AG04450 (cell line): ENCODE measurements at places on chromosomes 16 and 17.

DNA sequence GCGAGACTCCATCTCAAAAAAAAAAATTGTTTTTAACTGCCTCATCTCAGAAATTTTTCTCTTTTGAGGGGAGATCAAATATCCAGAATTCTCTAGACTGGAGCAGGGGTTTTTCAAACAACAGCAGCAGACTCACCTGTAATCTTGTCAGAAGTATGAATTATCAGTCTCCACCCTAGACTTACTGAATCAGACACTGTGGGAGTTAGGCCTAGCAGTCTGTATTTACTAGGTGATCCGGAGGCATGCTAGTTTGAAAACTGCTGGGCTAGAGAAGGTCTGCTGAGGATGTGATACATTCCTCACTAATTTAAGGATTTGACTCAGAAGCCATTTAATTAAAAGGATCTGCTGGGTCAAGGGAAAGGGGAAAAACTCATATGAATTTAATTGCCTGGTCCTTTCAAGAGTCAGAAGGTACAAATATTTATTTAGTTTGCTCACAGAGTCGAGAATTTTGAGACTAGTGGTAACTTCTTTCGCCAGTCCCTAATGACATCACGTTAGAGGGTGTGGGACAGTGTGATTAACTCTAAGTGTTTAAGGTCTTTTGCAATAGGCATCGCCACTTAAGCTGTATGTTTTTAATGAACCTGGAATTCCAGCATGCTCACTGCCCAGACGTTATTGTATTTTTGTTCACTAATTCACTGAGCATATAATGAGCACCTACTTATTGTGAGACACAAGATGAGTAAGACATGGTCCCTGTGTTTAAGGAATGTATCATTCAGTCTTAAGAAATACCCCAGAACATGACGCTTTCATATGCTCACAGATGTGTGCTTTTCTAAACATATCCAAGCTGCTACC lies 14.2 kb downstream of the ATP6V0A1 start:
- peak; percentile 70 for DNase-seq

DNA sequence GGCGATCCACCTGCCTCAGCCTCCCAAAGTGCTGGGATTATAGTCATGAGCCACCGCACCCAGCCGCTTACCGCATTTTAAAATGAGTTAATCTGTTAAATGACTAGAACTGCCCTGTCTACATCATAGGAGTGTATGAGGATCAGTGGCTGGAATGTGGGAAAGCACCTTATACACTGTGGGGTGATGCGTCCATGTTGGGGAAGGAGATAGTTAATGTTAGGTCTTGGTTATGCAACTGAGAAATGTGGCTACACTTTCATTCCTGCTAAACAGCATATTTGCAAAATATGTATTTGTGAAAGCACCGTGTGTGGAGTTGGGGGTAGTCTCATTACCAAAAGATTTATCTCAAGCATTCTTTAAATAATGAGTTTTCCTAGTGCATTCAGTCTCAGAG lies 107.6 kb downstream of the SPACA3 start:
- DNase-seq, result no peak

DNA sequence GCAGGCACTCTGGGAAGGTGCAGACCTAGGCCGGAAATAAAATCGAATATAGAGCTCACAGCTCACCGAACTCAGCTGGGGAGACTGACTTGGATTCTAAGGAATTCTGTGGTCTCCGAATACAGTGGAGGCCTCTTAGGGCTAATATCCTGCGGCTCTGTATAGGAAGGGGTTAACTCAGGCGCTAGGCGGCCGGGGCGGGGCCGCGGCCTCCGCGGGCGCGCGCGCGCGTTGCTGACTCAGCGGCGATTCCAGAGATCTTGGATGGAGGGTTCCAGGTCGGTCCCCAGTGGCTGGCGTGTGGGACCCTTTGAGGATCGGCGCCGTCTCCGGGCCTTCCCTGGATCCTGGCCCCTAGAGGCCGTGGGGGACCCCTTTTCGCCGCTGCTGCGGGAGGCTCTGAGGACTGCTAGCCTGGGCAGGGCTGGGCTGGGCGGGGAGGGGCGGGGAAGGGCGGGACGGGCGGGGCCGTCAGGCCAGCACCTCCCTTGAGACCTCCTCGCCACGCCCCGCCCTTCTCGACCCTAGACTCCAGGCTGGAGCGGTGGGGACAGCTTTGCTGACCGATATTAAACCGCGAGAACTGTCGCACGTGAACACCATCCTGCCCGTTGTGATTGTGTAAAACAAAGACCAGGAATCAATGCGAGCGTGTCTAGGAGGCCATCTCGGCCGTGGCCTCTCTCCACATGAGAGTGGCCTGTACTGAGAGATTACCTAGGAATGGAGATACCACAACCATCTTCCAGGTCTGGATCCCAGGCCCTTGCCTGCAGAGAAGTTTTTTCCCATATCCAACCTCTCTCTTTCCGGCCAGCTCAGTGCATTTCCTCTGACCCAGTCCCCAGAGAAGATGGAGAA lies 1.4 kb upstream of the PLEKHH3 start:
- no peak for DNase-seq

GRCh38 chr17:64253470-64253869 lies 9.6 kb downstream of the TEX2 start:
- no peak for DNase-seq

DNA sequence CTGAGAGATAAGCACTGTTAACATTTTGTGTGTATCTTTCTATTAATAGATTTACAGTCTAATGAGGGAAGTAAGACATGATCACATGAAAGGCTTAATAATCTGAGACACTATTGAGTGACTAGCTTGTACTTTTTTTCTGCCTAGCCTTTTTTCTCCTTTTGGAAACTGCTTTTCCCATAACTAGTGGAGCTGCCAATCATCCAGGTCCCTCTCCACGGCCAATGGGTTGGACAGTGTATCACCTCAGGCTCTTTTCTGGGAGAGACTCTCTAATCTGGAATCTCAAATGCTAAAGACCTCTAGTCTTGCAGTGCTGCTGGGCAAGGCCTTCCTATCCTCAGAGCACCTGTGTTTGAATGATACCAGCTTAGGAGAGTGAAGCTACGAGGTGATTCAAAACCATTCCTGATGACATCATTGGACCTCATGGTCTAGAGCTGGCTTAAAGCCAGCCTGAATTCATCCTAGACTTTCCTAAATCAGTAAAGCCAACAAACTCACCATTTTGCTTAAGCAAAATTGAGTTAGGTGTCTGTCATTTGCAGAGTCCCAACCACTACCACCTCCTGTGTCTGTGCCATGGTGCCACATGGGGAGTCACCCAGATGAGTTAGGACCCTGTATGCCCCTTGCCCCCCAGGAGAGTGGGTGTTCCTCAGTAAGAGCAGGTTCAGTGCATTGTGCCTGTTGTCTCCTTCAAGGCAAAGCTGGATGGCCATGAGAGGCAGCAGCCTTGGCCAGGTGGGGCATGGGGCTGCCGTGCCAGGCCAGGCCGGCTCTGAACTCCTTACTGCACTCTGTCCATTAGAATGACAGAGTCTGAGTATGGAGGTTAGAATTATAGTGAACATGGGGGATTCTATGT lies 62.9 kb downstream of the SPECC1 start:
- DNase-seq, result no peak

- no peak for DNase-seq
Observed at GRCh38 chr17:77708049-77708448, 250.5 kb upstream of the TNRC6C start.

GRCh38 chr16:84839054-84839453 lies 19.3 kb downstream of the CRISPLD2 start:
- DNase-seq, result no peak

DNA sequence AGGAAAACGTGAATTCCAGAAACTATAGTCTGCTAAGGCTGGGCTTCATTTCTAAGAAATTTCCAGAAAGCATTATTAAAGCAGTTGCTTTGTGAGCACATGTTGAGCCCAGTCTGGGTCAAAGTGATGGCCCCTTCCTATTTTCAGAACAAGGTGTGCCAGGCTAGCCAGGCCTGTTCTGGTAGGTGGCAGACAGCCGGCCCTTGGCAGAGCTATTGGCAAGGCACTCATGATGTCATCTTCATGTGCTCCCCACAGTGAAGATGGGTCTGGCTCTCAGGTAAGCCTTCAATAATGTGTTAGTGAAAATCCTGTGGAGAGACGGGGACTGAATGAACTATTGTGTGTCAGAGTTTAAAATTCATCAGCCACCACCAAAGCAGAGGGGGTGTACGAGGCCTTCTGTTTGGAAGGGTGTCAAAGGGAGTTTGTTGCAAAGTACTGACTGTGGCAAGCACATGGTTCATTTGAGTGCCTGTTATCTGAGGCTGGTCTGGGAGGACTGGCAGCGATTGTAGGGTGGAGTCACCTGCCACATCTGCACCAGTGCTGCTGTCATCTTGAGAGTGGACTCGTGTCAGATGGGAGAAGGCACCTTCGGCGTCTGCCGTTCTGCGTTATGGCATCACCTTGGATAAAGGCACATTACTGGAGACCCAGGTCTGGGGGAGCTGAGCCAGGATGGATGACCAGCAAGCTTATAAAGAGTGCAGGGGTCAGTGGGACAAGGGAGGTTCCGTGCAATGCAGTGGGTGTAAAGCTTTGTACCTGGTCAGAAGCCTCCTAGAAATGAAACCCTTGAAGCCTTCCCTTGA lies 43.4 kb downstream of the KSR1 start:
- DNase-seq, result no peak
